ENCODE measurements at places on chromosomes 3 and 15.

- peak; percentile 9 for DNase-seq
Observed at GRCh38 chr3:40828741-40829415, 304.1 kb downstream of the ZNF621 start.

- DNase-seq, result no peak
Observed at GRCh38 chr3:73474619-73475018, 150.1 kb downstream of the PDZRN3 start.

DNA sequence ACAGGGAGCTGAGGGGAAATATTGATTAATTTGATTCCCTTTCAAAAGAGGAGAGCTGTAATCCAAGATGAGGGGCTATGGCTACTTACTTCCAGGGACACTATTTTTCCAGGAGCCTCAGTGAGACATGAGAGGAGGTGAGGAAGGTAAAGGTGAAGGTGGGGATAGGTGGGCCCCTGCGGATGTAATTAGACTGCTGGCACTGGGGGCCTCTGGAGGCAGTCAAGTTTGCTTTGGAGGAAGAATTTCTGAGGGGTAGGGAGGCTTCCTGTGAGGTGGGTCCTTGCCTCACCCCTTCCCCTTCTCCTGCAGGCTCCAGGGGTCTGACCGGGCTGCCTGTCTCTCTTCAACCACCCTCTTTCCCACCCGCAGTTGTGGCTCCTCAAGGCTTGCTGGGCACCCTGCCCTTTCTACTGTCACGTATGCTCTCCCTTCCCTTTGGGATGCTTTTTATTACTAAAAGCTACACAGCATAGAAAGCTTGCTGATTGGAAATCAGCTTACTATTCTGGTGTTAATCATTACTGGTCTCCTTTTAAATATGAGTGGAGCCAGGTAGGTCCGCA is 22.5 kb downstream of the GASK1A start:
- no peak for DNase-seq

DNA sequence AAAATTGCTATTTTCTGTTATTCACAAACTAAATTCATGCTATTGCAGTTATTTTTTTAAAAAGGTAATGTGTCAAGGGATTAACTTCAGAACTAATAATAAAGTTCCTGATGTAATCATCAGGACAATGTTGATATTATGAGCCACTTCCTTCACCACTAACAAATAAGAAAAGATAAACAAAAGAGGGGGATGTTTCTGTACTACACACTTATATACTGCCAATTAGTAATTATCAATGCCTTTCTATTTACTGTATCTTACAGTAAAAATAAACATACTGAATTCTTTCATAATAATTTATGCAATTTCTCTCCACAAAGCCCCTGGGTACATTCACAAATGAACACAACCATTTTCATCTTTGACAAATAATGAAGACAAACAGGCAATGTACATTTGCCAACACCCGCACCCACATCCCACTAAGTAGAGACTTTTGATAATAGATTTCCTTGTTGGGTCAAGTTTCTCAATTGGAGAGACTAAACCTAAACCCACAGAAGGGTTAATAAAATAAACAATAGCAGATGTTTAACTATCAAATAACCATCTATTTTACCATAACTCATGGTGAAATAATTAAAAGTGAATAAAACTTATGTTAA is 3.7 kb downstream of the CBLB start:
- DNase-seq, result no peak

GRCh38 chr3:106508331-106508893 is 639.6 kb upstream of the CBLB start:
- DNase-seq, result no peak

DNA sequence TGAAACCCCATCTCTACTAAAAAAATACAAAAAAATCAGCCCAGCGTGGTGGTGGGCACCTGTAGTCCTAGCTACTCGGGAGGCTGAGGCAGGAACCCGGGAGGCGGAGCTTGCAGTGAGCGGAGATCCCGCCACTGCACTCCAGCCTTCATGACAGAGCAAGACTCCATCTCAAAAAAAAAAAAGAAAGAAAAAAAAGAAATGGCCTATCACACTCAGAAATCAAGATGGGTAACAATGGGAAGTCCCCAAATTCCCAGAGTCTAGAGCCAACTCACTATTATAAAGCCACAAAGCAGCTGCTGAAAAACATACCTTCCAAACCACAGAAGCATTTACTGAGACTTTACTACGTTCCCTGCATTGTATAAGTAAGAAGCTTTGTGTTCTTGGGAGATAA is 7.5 kb downstream of the HDGFL3 start:
- peak; percentile 86 for DNase-seq

DNA sequence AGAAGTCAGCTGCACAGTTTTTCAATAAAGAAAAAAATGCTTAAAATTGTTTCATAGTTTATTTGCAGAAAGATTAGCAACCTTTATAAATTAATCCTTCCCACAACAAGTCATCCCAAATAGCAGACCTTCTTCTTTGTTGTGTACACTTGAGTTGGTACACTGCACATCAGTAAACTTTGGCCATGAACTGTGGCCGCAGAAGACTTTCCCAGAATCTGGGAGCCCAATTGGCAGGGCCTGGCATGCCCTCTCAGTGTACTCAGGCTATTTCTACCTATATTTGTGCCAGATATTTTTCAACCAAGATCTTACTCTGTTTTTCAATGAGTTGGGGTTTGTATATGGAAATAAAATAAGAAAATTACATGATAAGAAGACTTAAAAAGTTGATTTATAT is 133.1 kb downstream of the DIPK2A start:
- no peak for DNase-seq

DNA sequence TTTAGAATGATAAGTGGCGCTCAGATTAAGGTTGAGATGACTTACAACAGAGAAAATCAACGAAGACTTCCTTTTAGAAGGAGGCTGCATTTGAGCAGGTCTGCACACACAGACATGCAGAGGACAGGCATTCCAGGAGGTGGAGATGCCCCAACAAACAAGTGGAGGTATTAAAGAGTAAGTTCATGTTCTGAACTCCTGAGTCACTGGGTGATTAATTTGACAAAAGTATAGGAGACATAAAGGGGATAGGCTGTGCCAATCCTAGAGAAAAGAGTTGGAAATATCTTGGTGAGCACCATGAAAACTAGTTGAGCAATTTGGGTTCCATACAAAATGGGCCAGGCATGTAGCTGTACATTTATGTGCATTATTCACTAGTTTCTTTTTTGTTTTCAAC is 33.5 kb upstream of the BCL6 start:
- no peak for DNase-seq

DNA sequence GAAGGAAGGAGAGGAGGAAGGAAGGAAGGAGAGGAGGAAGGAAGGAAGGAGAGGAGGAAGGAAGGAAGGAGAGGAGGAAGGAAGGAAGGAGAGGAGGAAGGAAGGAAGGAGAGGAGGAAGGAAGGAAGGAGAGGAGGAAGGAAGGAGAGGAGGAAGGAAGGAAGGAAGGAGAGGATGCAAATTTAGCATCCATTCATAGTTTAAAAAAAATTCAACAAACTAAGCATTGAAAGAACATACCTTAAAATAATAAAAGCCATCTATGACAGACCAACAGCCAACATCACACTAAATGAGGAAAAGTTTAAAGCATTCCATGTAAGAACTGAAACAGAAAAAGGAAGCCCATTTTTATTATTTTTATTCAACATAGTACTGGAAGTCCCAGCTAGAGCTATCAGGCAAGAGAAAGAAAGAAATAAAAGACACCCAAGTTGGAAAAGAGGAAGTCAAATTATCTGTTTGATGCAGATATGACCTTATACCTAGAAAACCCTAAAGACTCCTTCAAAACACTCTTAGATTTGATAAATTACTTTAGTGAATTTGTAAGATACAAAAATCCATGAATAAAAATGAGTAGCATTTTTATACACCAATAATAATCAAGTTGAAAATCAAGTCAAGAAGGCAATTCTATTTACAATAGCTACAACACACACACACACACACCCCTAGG is 52.2 kb upstream of the FXR1 start:
- DNase-seq, result no peak

DNA sequence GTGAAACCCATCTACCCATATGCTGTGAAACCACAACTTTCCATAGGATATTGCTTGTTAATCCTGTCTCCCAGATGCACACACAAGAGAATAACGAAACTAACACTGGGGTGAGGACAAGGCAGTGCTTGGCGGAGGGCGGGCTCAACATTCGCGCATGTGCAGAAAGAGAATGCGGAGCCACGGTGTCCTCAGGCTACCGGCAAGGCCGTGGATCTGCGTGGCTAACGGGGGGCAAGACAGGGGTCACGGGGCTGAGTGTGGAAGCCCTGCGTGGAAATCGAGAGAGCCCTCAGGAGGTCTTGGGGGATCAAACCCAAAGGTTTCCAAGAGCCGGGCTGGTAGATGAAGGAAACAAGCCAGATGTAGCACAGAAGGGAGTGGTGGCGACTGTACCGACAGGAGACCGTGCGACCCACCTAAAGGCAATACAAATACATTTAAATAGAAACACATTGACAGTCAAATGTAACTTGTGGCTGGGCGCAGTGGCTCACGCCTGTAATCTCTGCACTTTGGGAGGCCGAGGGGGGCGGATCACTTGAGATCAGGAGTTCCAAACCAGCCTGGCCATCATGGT is 48.5 kb upstream of the TRA2B start:
- no peak for DNase-seq

GRCh38 chr3:188602111-188602510 is 448.2 kb downstream of the LPP start:
- DNase-seq, result no peak

GRCh38 chr3:105866656-105867653 is 1.9 kb downstream of the CBLB start:
- DNase-seq, result no peak

DNA sequence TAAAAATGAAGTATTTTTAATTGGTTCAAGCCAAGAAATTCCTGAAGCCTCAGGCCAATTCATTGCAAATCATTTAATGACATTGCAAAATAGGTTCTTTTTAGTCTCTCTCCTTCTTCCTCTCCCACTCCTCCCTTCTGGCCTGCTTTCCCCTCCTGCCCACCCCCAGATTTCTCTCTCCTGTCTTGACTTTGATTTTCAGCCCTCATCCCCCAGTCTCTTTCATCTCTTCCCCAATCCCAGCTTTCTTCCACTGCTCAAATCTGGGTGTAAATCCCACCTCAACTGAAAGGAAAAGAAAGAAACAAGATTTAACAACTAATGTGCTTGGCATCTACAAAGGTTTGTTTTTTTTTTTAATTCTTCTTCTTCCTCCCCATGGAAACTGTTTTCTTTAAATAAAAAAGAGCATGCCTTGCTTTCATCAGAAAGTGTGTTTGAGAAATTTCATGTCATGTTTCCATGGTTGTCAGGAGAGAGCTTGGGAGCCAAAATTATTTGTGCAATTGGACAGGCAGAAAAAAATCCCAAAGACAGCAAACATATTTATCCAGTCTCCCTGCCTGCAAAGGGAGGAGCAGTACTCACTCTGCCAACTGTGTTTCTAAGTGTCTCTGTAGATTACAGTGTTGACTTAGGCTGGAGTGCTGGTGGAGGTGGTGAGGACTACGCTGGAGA is 50.4 kb downstream of the BOC start:
- DNase-seq, result no peak

GRCh38 chr3:72446218-72447058 is 401.8 kb downstream of the SHQ1 start:
- DNase-seq, result peak; percentile 39

DNA sequence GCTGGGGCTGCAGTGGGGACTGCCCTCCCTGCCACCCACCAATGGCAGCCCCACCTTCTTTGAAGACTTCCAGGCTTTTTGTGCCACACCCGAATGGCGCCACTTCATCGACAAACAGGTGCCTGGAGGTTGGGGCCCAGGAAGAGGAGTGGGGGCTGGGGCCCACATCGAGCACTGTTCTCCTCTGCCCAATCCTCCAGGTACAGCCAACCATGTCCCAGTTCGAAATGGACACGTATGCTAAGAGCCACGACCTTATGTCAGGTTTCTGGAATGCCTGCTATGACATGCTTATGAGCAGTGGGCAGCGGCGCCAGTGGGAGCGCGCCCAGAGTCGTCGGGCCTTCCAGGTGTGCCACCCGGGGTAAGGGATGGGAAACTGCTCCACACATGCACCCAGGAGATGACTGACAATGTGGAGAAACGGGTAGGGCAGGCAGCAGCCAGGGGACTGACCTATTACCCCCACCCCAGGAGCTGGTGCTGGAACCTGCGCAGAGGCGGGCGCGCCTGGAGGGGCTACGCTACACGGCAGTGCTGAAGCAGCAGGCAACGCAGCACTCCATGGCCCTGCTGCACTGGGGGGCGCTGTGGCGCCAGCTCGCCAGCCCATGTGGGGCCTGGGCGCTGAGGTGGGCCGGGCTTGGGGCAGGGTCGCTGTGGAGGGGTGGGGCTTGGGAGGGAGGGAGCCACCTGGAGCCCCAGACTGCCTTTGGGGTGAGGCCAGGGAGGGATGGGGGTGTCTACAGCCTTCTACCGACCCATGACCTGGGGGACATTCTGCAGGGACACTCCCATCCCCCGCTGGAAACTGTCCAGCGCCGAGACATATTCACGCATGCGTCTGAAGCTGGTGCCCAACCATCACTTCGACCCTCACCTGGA is 22.9 kb downstream of the NBEAL2 start:
- DNase-seq, result no peak

DNA sequence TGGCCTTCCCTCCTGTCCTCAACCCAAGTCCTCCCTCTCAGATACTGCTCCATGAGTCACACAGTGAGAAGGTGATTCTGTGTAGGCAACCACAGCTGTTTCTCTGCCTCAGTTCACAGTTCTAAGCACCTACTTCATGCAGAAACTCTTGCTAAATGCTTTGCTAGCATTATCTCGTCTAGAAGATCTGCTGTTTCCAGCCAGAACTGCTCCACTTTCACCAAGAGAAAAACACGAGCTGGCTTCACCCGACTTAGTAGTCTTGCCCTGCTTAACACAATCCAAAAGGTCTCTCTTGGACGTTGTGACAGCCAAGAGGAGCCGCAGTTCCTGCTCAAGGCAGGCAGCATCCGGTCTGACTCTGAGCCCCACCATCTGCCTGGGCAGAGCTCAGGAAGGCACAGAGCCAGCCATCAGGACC is 272.1 kb downstream of the UACA start:
- no peak for DNase-seq

DNA sequence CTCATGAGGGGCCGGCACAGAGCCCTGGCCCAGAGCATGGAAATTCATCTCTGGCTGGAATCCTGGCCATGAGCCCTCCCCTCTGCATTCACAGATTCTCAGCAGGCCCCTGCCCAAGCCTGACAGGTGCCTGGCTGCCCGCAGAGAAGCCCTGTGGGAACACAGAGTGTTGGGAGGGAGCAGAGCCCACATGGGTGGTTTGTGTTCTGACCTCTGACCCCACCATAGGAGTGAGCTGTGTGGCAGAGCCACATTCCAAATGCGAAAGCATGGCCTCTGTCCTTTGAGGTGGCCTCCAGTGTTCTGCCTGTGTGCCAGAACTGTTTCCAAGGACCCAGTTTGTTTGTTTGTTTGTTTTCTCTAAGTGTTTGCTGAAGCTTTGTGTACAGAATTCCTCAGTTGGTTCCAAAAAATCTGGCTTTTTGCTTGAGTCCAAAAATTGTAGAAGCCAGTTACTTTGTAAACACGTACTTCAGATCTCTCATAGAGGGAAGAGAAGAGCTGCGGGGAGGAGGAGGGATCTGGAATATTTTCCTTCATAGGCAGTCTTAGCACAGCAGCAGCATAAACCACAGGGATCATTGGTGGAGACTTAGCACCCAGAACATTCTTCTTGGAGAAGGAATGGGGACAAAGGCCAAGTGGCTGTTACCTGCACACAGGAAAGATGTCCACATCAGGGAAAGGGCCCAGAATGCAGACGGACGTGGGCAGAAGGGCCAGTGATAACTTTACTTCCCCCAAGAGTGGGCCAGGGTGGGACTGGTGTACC is 36.0 kb downstream of the GRAMD2A start:
- no peak for DNase-seq
